Eye (tissue), 1 donor: ENCODE measurements at places on chromosomes 3 and 15.

GRCh38 chr3:99472385-99472784 lies 166.0 kb upstream of the COL8A1 start:
- no peak for DNase-seq

DNA sequence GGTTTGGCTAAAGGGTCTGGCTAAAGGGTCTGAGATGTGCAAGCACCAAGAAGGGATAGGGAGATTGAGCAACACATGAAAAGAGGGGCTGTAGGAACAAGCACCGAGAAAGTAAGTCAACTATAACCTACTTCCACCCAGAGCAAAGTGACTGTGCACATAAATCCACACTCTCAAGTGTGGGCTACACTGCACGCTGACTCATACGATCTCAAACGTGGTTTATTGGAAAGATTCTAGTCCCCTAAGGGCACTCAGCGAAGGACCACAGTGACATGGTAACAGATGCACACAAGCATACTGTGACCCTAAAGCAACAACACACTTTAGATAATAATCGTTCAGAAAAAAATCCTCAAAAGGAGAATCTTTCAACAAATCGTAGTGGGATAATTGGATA lies 48.0 kb downstream of the EHHADH start:
- no peak for DNase-seq

- no peak for DNase-seq
Measured at GRCh38 chr15:20407553-20407952, 134.0 kb downstream of the GOLGA6L6 start.

- no peak for DNase-seq
Measured at GRCh38 chr3:28682121-28682520, 333.5 kb upstream of the AZI2 start.

DNA sequence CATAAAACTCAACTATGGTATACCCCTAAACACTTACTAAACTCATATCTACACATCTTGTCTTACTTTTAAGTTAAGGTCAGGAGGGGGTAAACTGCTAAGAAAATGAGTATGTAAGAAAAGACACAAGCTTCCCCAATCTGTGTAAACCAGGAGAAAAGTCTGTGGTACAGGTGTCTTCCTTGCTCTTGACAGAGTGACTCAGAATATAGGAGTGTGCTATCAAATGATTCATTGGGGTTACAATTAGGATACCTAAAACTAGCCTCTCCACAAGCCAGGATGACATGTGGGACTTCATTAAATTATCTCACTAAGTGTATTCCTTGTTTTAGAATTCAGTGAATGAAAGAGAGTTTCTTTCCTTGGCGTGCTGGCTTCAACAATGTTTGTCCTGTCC lies 274.8 kb downstream of the BBX start:
- DNase-seq, result no peak

GRCh38 chr3:7739754-7740153 lies 761.9 kb upstream of the LMCD1 start:
- DNase-seq, result no peak

DNA sequence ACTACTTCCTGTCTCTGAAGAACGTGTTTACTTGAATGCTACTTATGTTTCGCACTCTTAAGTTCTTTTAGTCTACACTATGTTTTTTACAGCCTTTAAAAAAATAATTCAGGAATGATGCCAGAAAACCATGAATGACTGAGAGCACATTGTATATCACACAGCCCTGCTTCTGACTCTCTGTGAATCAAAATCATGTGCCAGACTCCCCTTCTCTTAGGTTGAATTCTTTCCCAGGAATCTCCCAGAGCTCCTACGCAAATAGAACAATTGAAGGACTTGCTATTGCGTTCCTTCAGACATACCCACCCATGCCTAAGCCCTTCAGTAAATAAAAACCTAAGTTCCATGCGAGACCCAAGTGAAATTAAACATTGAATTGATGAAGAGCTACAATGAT lies 782.0 kb upstream of the ALCAM start:
- no peak for DNase-seq

GRCh38 chr3:43455233-43455632 lies 166.6 kb downstream of the ANO10 start:
- DNase-seq, result no peak

GRCh38 chr15:75508840-75509532 lies 57.5 kb upstream of the SIN3A start:
- DNase-seq, result peak; percentile 13

- peak; percentile 37 for DNase-seq
Measured at GRCh38 chr3:53658613-53659193, 164.3 kb downstream of the CACNA1D start.

GRCh38 chr3:28301688-28302087 lies 46.8 kb upstream of the ZCWPW2 start:
- DNase-seq, result no peak

DNA sequence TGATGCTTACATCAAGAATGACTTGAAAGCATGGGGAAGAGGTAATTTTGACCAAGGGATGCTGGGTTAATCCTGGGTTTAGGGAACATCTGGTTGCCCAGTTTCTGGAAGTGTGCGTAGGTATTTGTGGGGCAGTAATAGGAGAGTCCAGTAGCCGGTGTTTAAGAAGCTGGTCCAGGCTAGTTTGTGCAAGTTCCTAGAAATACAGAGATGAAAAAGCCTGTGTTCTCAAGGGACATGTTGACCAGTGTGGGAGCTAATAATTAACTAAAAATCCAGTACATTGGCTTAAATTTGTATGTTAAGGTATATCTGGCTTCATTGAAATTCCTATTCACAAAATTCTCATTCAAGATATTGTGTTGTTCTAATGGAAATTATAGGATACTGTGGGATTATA lies 51.2 kb downstream of the UBE2E2 start:
- no peak for DNase-seq

- DNase-seq, result peak; percentile 80
Measured at GRCh38 chr15:41284427-41285177, 47.8 kb downstream of the OIP5 start.

DNA sequence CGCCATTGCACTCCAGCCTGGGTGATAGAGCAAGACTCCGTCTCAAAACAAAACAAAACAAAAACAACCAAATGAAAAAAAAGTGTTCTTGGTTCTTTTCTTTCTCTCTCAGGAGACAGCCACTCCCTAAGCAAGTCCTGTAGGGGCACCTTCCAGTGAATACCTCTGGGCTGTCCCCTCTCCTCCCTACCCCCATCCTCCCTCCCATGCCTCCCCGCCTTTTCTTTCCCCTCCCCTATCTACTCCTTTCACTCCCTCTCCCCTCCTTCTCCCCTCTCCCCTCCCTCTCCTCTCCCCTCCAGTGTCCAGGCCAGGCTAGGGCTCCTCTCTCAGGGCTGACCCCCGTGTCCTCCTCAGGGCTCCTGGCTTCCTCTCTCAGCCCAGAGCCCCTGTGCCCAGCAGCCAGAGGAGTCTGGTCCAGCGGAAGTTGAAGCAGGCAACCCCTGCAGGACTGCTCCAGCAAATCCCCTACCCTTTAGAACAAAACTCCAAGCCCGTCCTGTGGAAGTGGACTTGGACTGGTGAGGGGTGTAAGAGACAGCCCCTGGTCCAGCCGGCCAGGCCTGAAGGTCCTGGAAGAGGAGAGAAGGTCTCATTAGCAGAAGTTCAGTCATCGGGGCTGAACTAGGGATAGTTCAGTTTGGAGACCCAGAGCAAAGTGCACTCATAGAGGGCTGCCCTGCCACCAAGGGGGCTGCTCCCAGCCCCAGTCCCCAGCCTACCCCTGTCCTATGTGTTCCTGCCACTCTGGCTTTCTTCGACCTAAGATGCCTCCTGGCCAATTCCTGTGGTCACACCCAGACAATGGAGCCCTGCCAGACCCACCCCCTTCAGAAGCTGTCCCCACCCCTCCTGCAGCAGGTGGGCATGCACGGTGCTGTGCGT lies 79.8 kb upstream of the IQSEC1 start:
- no peak for DNase-seq

DNA sequence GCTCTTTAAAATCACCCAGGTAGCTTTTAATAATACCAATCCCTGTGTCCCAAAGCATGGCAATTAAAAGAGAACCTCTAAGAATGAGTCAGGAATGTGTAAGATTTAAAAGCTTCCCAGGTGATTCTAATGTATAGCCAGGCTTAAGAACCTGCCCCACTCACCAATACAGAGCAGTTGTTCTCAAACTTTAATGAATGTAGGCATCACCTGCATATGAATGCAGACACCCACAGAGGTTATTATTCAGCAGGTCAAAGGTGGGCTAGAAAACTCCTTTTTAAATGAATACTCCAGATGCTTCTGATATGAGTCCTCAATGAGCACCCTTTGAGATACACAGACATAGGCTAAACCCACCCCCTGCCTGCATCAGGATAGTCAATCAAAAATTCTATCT lies 298.1 kb upstream of the KCNMB2 start:
- no peak for DNase-seq

DNA sequence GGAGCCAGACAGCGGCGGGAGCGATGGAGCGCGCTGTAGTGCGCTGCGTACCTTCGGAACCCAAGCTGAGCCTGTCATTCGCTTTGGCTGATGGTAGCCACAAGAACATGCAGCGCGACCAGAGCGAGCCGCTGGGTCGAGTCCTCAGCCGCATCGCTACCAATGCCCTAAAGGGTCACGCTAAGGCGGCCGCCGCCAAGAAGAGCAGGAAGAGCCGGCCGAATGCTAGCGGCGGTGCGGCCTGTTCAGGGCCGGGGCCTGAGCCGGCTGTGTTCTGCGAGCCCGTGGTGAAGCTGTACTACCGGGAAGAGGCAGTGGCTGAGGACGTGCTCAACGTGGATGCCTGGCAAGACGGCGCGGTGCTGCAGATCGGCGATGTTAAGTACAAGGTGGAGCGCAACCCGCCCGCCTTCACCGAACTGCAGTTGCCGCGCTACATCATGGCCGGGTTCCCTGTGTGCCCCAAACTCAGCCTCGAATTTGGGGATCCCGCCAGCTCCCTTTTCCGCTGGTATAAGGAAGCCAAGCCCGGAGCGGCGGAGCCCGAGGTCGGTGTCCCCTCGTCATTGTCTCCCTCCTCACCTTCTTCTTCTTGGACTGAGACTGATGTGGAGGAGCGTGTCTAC lies 498 bp downstream of the PDE12 start:
- no peak for DNase-seq

DNA sequence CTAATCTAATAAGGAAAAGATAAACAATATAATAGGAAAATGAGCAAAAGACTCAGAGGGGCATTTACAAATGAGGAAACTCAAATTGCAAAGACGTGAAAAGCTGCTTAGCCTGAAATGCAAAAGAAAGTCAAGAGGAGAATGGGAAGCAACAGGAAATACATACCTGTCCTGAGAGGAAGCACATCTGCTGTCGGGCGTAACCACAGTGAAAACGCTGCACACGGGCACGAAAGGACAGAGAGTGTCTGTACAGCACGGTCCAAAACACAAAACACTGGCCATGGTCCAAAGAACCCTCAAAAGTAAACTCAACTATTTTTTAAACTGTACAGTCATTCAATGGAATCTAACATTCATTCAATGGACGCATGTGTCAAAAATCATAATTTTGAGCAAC lies 100.6 kb downstream of the CHSY1 start:
- DNase-seq, result no peak

GRCh38 chr3:157865352-157866000 lies 240.7 kb downstream of the SHOX2 start:
- peak; percentile 93 for DNase-seq

DNA sequence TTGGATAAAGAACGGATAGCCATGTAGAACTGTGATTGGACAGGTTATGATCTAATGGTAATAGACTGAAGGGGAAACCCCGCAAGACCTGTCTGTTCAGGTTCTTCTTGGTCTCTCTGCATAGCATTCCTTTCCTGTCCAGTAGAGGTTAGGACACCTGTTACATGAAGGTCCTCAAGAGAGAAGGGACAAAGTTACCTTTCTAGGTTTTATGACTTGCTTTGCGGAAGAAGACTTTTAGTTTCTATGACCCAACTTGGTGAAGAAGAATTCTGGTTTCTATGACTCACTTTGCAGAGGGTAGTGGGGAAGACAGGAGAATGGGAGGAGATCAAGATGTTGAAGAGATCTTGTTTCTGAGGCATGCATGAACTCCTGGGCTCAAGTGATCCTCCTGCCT lies 97.9 kb upstream of the C3orf80 start:
- no peak for DNase-seq

- DNase-seq, result no peak
Measured at GRCh38 chr3:171649911-171650592, 160.2 kb downstream of the PLD1 start.

DNA sequence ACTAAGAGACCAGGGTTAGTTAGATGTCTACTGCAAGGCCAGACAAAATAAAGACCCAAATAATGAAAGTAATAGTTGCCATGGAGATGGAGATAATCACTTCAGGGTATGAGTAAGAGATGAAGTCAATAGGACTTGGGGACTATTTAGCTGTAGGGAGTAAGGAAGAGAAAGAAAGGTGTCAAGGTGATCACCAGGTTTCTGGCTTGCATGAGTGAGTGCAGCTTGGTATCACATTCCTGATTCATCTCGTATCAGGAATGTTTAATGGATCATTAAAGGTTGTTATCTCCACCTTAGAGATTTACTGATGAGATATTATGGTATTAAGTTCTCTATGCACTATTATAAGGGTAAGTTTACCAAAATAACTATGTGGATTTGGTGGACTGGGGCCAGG lies 357.4 kb upstream of the ATP11B start:
- no peak for DNase-seq

- no peak for DNase-seq
Measured at GRCh38 chr15:69719527-69720240, 267.1 kb downstream of the RPLP1 start.

GRCh38 chr3:46298871-46299607 lies 54.9 kb upstream of the CCR2 start:
- no peak for DNase-seq

- no peak for DNase-seq
Measured at GRCh38 chr3:156664011-156664830, 10.2 kb upstream of the TIPARP start.

DNA sequence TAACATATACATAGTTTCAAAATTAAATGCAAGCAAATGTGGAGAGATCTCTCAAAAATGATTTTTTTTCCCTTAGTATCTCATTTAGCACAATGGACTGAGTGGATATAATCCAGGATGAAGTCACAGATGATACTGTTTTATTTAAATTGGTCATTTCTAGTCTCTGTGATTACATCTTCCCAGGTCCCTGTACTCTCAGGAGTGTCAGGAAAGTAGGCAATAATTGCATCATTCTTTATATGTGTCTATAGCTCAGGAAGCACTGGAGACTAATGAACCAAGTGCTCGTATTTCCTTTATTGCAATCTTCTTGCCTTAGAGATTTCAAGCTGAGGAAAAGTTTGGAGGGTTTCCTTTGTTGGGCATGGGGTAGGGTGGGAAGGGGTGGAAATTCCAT lies 309.4 kb upstream of the THRB start:
- DNase-seq, result no peak

GRCh38 chr3:128784232-128784631 lies 58.2 kb downstream of the RAB7A start:
- DNase-seq, result peak; percentile 52

DNA sequence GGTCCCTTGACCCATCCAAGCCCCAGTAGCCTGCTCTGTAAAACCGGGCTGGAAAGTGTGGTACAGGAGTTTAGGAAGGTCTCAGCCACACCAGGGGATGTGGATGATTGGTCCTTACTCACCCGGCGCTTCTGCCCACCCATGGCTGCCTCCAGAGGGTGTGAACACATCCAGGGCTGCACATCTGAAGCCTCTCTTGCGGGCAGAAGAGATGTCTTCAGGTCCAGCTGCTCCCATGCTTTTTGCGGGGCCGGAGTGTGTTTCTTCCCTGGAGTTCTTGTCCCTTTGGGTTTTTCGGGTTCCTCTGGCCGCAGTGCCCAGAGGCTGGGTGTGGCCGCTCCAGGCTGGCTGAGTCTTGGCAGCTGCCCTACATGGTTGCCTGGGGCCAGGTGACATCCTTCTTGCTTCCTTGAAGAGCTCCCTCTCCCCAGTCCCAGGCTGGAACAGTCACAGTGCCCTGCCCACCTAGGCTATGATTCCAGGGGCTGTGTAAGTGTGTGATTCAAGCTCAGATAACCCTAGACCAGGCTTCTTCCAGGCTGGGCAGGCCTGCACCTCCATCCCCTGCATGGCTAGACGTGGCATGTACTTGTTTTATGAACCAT lies 33.9 kb downstream of the HDAC11 start:
- no peak for DNase-seq
